ENCODE measurements at places on chromosomes 3 and 15. TPM values are rescaled to one million over a fixed set of nuclear protein-coding genes. Genes with fewer than 3 reads are reported as not detected.
A peak's percentile ranks its signal among the peaks of the same experiment; 100 is the strongest.

The ZNF860 gene
- not detected for total RNA-seq

The PLOD2 gene
- 0.52 TPM for total RNA-seq

The CCR3 gene
- 6.0 TPM for total RNA-seq

The SLC28A1 gene
- total RNA-seq, result not detected

- H3K27ac ChIP-seq, result peak overlapping the region; percentile 88
- H3K4me1 ChIP-seq, result peaks cover 99% of the 10 kb centered on the region
Observed at GRCh38 chr15:67085237-67085817, 19.9 kb downstream of the SMAD3 start.

DNA sequence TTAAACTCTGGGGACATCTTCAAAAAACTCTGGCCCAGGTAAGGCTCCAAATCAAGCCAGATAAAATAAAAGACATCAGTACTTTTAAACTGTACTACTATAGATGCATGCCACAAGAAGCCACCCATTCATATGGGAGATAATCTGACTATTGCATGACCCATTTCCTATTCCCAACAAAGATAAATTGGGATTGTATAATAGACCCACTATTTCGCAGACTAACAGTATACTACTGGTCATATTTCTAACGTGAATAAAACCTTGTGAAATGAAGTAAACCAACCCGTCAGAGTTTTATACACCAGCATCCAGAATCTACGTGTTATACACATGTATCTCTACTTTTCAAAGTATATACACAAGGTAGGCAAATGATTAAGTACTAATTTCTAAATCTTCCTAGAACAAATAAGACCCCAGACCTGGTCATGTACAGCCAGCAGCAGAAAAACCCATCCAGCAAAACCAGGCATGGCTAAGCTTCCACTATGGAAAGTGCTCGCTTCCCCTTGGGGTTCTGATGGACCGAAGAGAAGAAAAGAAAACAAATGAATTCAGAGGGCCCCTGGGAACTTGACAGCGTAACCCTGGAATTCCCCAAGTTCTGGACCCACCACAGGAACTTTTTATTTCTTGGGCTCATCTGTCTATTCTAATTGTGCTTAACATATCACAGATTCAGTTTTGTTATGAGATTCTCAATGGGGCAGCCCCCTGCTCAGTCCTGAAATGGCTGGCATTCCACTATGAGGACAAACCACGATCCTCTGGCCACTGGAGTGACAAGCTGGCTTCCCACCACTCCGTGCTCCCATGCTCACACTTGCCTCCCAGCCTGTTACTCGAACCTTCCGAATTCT is 69.1 kb downstream of the MB21D2 start:
- H3K27ac ChIP-seq, result no peak overlapping the region
- H3K4me1 ChIP-seq, result no peaks in the 10 kb centered on the region
- no peak overlapping the region for H3K4me3 ChIP-seq

- no peak overlapping the region for H3K4me3 ChIP-seq
- H3K27me3 ChIP-seq, result peaks cover 8% of the 10 kb centered on the region
- DNase-seq, result no peak
- H3K4me1 ChIP-seq, result no peaks in the 10 kb centered on the region
Observed at GRCh38 chr3:194967151-194968117, 281.8 kb downstream of the FAM43A start.

DNA sequence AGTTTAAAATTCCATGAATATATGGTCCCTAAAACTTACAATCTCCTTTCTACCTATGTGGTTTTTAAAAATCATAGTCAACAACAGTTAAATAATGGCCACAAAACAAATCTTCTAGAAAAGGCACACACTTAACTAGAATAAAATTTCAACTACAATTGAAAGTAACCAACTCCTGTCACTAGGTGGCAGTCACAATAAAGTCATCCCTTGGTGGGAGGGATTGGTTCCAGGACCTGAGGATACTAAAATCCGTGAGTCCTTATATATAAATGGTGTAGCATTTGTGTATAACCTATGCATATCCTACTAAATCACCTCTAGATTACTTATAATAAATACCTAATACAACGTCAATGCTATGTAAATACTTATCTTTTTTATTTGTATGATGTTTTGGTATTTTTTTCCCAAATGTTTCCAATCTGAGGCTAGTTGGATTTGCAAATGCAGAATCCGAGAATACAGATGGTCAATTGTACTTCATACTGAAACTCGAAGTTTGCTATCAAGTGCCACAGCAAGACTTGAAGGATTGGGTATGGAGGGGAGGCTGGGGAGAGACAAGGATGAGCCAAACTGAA is 172.6 kb downstream of the FMN1 start:
- H3K4me3 ChIP-seq, result no peak overlapping the region
- peak; percentile 5 for DNase-seq
- H3K4me1 ChIP-seq, result no peaks in the 10 kb centered on the region

DNA sequence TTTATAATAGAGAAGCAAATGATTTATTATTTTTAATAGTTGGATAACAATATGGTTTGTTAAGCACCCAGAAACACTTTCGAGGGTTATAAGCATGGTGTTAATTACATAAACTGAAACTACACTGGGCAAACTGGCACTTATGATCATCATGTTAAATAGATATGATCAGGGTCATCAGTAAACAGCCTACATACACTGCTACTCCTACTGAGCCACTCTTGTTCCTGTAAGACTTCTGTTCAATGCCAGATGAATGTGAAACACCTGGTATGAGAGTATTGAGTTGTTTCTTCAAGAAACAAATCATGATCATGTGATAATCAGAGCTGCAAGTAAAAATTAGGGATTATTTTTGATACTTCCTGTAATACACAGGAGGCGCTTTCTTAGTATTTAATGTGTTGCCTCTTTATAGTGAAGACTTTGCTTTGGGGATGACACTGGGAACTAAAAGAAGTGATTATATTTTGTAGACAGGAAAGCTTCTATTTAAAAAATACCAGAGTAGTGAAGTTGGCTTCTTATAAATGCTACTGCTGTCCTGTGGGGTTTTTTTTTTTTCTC is 32.3 kb upstream of the UTS2B start:
- no peak for DNase-seq
- H3K36me3 ChIP-seq, result peaks cover 7% of the 10 kb centered on the region

- H3K27ac ChIP-seq, result no peak overlapping the region
- no peak overlapping the region for H3K4me3 ChIP-seq
- no peaks in the 10 kb centered on the region for H3K36me3 ChIP-seq
Observed at GRCh38 chr3:10778492-10779292, 37.3 kb upstream of the SLC6A11 start.

DNA sequence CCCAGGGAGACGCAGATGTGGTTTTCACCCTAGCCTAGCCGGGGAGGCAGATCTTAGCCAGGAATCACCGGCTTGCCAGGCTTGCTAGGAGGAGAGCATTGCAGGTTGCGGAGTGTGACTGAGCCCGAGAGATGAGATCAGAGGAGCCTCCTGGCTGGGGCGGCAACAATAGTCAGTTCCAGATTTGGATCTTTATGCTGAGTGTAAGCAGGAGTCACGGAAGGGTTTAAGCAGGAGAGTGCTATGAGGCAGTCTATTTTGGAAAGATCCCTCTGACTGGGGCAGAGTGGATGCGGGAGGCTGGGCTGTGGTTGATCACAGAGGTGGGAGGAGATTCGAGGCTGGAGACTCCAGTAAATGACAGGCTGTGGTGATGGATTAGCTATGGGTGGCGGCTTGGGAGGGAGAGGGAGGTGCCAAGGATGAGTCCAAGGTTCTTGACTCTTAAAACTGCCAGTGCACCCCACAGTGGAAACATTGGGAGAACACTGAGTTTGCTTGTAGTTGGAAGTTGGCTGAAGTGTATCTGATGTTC is 10.4 kb upstream of the BAHD1 start:
- H3K36me3 ChIP-seq, result no peaks in the 10 kb centered on the region
- H3K4me1 ChIP-seq, result no peaks in the 10 kb centered on the region
- DNase-seq, result no peak
- no peak overlapping the region for H3K4me3 ChIP-seq

DNA sequence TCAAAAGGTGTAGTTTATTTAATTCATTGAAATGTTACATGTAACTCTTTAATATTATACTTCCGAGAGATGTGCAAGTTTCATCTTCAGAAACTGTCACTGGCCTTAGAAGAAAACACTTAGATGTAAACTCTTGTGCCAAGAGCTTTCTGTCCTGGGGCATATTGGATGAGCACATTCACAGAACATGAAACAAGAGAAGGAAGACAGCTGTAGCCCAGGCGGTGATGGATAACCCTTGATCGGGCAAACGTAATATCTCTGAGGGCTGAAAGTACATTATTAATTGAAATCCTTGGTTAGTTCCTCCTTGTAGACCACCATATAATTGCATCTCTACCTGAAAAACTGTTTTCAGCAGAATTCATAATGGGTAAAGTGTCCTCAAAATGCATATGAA is 67.4 kb downstream of the MECOM start:
- H3K27me3 ChIP-seq, result no peaks in the 10 kb centered on the region
- DNase-seq, result no peak
- H3K4me1 ChIP-seq, result no peaks in the 10 kb centered on the region
- H3K27ac ChIP-seq, result no peak overlapping the region
- no peak overlapping the region for H3K4me3 ChIP-seq
- no peaks in the 10 kb centered on the region for H3K36me3 ChIP-seq

DNA sequence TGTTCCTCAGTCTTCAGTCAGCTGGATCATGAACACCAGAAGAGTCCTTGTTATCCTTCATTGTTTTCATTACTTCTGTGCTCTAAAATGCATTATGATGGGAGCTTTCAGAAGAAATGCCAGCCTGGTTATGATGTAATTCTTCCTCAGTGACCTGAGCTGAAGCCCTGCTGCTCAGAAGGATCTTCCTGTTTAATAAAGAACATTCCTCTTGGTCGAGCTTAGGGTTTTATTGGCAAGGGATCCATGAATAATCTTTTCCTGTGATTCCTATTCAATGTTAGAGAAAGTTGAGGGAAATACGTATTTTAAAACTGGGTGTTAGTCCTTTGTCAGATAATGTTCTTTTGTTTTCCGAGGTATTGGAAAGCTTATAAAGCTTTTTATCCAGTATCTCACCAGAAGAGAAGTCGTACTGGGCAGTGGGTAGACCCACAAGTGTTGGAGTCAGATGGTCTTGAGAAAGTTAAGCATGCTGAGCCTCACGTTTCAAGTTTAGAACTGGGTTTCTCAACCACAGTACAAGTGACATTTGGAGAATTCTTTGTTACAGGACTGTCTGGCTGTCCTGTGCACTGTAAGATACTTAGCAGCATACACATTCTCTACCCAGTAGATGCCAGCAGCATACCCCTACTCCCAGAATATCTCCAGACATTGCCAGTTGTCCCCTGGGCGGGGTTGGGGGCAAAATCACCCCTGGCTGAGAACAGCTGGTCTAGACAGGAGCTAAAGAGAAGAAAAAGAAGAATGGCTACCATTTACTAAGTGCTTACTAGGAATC is 212.3 kb upstream of the BHLHE40 start:
- peaks cover 34% of the 10 kb centered on the region for H3K36me3 ChIP-seq
- H3K4me3 ChIP-seq, result no peak overlapping the region
- no peaks in the 10 kb centered on the region for H3K27me3 ChIP-seq
- DNase-seq, result no peak
- no peak overlapping the region for H3K27ac ChIP-seq
